ENCODE measurements at places on chromosomes 11 and 22.

GRCh38 chr11:109112821-109113280 lies 309.1 kb upstream of the C11orf87 start:
- DNase-seq = no peak

- no peak for DNase-seq
Observed at GRCh38 chr11:15621565-15621964, 506.8 kb downstream of the INSC start.

- DNase-seq = no peak
Observed at GRCh38 chr22:49623176-49623575, 204.5 kb downstream of the BRD1 start.

GRCh38 chr22:31637447-31637890 lies 24.5 kb downstream of the PISD start:
- no peak for DNase-seq
